ENCODE measurements at places on chromosomes 5 and 9.

- DNase-seq: no peak
Observed at GRCh38 chr5:88889189-88890069, 6.4 kb upstream of the MEF2C start.

- DNase-seq: no peak
Observed at GRCh38 chr9:113922160-113922559, 46.1 kb downstream of the ZNF618 start.

GRCh38 chr5:176489077-176489476, 40.9 kb downstream of the FAF2 start:
- DNase-seq: no peak

GRCh38 chr5:43416803-43417394, 4.7 kb upstream of the CCL28 start:
- DNase-seq: no peak

DNA sequence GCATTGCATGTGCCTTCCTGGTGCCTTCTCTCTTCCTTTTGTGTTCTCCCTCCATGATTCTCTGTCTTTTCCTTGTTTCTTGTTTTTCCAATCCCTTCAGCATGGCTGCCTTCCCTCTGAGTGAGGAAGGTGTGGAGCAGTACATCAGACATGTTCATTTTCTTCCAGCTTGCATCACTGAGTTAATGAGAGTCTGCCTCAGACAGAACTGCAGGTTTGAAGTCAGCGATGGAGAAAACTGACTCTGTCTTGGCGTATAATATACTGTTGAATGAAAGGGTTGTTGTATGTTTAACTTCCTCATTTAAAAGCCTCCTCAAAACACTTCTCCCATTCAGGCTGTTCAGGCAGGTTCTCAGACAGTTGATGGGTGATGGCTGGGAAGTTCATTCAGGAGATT, 129.3 kb downstream of the KDM4C start:
- no peak for DNase-seq

DNA sequence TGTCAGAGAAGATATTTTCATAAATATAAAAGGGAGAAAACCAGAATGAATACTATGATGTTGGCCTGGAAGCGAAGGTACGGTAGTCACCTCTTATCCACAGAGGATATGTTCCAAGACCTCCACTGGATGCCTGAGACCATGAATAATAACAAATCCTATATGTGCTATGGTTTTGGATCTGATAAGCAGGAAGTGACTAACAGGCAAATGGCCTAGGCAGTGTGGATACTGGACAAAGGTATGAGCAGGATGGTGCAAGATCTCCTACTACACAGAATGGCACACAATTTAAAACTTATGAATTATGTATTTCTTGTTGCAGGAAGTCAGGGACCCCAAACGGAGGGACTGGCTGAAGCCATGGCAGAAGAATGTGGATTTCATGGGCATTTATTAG, 48.2 kb downstream of the ADAMTS12 start:
- no peak for DNase-seq
